Stimulated activated CD8-positive, alpha-beta memory T cell treated with anti-CD3 and anti-CD28 coated beads, Interleukin-4, amount 100 ng/mL, for 48 hours (primary cell): ENCODE measurements at places on chromosomes 5 and 9.

DNA sequence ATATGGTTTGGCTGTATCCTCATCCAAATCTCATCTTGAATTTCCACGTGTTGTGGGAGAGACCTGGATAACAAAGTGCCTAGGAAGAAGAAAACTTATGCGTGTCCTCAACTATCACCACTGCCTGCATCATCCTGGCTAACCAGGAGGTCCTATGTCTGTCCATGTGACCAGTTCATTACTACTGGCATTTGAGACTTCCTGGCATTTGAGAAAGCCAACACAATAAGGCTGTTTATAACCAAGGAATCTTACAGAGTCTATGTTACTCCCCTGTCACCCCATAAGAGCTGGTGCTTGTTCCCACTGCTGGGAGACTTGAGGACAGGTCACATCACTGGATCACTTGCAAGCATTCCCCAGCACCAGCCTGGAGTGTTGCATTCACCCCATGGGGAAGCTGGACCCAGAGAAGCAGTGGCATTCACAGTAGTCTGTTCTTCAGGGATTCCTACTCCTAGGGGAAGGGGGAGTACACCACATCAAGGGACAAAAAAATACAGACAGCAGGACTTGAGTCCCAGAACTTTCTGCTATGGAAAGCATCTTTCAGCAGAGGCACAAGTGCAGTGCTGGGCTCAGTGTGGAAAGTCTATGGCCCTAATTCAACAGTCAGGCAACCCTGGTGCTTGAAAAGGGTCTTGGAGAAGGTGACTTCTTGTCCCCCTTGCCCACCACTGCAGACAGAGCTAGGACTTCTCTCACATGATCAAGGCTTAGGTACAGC, 717.1 kb downstream of the SEMA5A start:
- no peak for DNase-seq

DNA sequence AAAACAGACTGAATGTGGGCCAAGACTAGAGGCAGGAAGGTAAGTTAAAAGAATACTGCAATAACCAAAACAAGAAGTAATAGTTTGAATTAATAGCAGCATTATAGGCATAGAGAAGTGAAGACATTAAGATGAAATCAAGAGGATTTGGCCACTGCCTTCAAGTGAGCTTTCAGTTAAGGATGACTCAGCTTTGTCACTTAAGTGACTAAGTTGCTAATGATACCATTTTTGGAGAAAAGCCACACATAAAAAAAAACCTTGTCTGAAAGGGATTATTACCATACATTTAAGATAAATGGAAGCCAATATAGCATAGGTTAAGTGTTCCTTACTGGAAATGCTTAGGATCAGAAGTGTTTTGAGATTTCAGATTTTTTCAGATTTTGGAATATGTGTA, 57.0 kb downstream of the ECPAS start:
- DNase-seq: no peak

- DNase-seq: no peak
Observed at GRCh38 chr5:6452622-6453504, 4.2 kb downstream of the UBE2QL1 start.

GRCh38 chr5:151820903-151821302, 49.1 kb downstream of the G3BP1 start:
- no peak for DNase-seq

DNA sequence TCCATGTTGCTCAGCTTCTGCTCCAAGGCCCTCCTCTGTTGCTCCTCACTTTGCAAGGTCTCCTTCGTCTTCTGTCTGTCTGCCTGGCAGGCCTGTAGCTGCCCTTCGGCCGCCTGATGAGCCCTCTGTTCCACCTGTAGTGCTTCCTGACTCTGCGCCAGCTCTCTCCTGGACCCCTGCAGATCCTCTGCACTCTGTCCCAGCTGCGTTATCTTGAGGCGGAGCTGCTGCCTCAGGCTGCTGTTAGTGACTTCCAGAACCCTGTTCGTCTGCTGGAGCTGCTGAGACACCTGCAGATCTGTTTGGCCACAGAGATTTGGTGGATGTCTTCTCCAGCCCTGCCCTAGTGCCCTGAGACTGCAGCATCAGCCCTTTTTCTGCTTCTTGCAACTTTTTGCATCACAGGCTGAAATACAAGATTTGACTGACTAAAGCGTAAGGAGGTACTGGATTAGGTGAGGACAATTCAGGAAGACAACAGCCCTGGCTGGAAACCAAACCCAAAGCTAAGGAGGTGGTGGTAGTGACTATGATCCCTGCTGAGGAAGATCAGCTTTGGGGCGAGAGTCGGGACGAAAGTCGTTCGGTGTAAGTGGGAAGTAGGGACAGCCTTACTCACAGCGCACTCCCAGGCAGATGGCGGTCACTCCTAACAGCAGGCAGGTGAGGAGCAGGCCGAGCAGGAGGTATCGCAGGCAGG, 2.1 kb downstream of the CD72 start:
- no peak for DNase-seq

GRCh38 chr5:133285583-133286021, 233.8 kb downstream of the HSPA4 start:
- DNase-seq: peak; percentile 26

- DNase-seq: no peak
Observed at GRCh38 chr5:112757468-112758208, 20.0 kb downstream of the APC start.

GRCh38 chr9:128399861-128400260, 20.8 kb upstream of the CERCAM start:
- DNase-seq: no peak

- DNase-seq: no peak
Observed at GRCh38 chr9:7520396-7520795, 279.2 kb downstream of the DMAC1 start.

- DNase-seq: no peak
Observed at GRCh38 chr5:157050050-157050449, 8.9 kb downstream of the HAVCR1 start.

DNA sequence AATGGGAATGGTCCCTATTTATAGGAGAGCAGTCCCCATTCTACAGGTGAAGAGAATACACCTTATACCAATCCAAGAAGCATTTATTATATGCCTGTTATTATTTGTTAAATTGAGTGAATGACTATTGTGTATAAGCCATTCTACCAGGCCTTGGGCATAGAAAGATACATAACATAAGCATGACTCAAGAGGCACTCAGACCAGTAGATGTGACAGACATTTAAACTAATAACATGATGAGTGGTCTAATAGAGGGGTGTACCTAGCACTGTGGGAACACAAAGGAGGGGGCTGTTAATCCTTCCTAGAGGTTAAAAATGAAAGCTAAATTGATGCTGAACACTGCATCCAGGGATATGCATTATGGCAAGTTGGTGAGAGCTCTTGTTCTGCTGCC, 145.0 kb upstream of the TNC start:
- DNase-seq: no peak

GRCh38 chr9:115118879-115119218, 892 bp upstream of the TNC start:
- no peak for DNase-seq

GRCh38 chr5:43017428-43017815, 22.7 kb downstream of the ANXA2R start:
- peak; percentile 57 for DNase-seq

- no peak for DNase-seq
Observed at GRCh38 chr5:157370967-157371366, 89.0 kb upstream of the NIPAL4 start.

DNA sequence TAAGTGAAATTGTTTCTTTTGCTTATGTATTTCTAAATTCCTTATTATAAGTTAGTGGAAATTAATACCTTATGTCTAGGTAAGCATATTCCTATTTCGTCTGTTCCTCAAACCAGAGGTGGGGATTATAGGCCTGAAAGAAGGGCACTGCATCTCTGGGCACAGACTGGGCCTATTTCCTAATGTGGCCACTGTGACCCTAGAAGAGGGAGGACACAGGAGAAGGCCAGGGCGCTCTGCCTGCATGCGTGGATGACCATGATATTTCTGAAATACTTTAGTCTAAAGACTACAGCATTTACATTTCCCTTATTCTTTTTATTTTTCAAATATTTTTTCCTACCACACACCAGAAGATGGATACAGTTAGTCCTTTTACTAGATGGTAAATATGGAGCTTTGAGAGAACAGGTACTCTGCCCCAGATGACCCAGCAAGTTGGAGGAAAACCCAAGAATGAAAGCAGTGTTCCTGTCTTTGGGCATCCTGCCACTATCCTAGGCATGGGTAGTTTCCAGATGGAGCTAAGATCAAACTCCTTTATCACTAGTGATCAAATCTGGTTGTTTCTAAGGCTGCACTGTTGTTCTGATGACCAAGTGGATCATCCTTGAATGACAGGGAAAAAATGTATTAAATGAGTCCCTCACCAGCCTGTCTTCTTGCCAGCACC, 27.8 kb downstream of the RUSC2 start:
- no peak for DNase-seq

DNA sequence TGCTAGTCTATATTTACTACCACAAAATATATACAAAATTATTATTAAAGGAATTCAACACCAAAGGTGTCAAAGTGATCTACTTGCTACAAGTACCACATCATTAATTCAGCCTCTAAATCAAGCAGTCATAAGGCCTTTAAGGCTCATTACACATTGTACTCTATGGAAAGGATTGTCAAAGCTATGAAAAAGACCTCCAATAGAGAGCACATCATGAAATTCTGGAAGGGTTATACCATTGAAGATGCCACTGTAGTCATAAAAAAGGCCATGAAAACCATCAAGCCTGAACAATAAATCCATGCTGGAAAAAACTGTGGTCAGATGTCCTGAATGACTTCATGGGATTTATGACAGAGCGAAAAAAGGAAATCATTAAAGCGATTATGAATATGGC, 708.0 kb upstream of the FAM174A start:
- DNase-seq: no peak

DNA sequence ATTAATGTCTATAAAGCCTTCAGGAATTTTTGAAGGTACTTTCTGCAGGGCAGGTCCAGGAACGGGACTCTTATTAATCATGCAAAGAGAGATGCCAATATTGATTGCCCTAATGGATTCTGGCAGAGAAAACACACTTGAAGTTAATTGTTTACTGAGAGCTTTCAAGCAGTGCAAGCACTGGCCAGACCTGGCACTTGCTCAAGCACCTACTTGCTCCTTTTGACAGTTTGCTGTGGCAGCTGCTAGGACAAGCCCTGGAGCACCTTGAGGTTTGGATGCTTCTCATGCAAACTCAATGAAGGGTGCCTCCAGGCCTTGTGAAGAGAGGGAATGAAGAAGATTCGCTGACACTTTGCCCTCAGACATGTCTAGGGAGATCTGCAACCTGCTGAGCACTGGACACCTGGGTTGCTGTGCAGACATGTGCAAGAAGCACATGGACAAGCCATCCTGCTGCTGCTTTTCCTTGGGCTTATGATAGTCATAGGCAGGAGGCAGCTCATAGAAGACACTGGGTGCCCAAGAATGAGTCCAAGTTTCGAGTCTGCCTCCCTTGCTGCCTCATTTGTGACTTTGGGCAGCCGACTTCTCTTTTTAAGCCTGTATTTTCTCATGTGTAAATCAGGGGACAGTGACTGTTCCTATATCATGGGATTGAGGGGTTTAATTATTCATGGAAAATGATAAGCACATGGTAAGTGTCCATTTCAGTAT, 88.8 kb upstream of the EQTN start:
- DNase-seq: no peak

DNA sequence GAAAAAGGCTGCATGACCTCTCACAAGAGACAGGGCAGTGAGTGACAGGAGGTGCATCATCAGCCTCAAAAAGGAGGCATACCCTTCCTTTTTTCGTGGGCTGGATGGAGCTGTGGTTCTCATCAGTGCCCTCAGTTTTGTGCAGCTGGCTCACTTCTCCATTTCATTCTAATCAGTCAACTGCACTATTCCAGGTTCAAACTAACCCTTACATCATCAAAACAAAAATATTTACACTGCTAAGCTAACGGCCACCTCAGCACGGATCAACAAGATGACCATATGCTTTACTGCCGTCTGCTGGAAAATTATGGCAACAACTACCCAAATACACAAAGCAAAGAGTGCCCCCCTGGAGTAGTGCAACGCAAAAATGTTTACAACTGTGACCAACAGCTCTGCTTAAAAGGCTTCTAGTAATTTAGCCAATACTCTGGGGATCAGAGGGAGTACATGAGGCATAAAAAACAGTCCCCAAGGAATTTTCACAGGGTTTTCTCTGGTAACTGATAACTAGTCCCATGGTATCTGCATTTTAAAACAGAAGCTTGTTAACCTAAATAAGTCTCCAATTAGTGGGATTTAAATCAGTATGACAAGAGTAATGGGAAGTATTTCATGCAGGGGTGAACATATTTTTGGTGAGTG, 10.8 kb downstream of the KCNV2 start:
- no peak for DNase-seq

- DNase-seq: no peak
Observed at GRCh38 chr9:130640681-130641080, 23.7 kb upstream of the PRDM12 start.

DNA sequence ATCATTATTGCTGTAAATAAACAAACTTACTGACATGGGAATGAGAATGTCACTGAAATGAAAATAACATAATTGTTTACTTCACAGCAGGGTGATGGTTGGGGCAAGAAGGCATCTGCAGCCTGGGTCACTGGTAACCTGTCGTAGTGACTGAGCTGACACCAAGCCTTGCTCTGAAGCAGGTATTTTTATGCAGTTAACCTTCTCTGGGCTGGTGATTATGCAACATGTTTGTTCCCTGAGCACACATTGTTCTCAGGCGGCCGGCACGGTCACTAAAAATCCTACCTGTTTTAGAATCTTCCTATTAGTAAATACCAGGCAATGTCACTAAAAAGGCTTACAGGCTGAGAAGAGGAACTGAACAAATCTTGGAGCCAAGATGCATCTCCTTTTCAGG, 157.7 kb upstream of the NR3C1 start:
- DNase-seq: no peak

GRCh38 chr5:62386824-62387223, 16.9 kb downstream of the DIMT1 start:
- DNase-seq: no peak

GRCh38 chr5:159978358-159978757, 30.6 kb upstream of the TTC1 start:
- no peak for DNase-seq

GRCh38 chr9:34927061-34927460, 31.0 kb upstream of the PHF24 start:
- no peak for DNase-seq

GRCh38 chr9:72753266-72753893, 199.5 kb downstream of the ALDH1A1 start:
- no peak for DNase-seq

- no peak for DNase-seq
Observed at GRCh38 chr5:150160448-150161081, 4.9 kb upstream of the PDGFRB start.

- DNase-seq: no peak
Observed at GRCh38 chr5:125150041-125150669, 403.7 kb upstream of the ZNF608 start.

DNA sequence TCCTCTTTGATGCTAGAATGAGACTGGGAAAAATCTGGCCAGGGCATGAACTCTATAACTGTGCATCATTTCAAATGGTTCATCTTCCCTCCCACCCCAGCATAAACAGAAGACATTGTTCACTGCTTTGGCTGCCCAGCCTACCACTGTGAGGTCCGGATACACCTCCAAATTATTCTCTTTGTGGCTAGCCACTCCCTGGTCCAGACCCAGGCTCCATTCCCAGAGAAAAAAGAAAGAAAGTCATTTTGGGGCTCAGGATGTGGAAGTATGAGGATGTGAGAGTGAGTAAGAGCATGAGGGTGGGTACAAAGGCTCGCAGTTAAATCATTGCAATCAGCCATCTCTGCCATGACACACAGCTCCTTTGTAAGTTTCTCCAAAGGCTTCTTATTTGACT, 559.2 kb downstream of the PSAT1 start:
- no peak for DNase-seq

- no peak for DNase-seq
Observed at GRCh38 chr9:70802206-70802605, 319.2 kb downstream of the TRPM3 start.

GRCh38 chr5:7394889-7395431, 978 bp upstream of the ADCY2 start:
- DNase-seq: no peak
